Stimulated activated CD4-positive, alpha-beta T cell treated with anti-CD3 and anti-CD28 coated beads, Interleukin-1b, Interleukin-23, amount 100 ng/mL, for 1 hour (primary cell): ENCODE measurements at places on chromosomes 6 and 20.

DNA sequence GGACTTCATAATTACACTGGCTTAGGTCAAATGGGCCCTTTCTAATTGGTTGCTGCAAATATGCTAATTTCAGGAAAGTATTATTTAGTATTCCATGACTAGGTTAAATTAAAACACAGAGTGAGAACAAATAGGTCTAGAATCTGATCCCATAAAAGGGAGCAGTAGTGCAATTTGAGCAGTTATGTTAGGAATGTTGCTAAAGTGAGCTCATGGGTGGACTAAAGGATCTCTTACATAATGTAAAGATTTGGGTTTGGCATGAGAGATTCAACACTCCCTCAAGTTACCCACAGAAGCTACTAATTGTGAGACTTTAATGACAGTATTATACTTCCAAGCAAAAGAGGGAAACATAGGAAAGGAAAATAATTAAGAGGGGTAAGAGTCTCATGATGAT, 109.1 kb downstream of the C6orf58 start:
- no peak for DNase-seq

- DNase-seq, result peak; percentile 72
Observed at GRCh38 chr6:149484733-149485700, at the start of gene ZC3H12D. Gene ZC3H12D, minus strand, starts transcription at chr6:149485014. Its CDS starts 10,471 bp downstream, at chr6:149474543.

DNA sequence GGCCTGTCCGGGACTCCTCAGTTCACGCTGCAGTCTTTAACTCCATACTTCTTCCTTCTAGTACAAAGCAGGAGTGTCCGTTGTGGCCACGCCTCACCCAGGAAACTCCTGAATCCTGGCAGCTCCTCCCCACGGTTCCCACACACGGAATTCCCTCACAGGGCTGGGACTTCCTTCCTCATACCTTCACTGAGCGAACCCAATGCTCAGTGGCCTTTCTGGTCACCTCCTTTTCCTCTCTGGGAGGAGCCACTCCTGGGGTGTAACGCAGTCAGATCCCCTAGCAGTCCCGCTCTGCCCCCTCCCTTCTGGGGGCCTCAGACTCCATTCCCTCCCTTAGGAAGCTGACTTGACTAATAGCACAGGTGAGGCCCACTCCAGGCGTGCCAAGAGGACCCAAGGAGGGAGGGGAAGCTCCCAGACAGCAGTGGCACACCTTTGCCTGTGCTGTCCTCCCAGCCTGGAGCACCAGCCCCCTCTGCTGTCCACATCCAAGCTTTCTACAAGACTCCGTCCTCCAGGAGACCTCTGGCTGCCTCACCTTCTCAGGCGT, at the start of gene SLC52A3:
Gene SLC52A3 (minus strand): TSS at position 75 of the 553 bp plus-strand sequence. CDS start 2,726 bp downstream, outside the sequence.
- DNase-seq, result no peak

GRCh38 chr6:14719270-14719669, 526.6 kb upstream of the JARID2 start:
- no peak for DNase-seq

- no peak for DNase-seq
Observed at GRCh38 chr6:69098910-69099309, 463.8 kb downstream of the ADGRB3 start.

- DNase-seq, result no peak
Observed at GRCh38 chr6:98532004-98532403, 302.4 kb upstream of the POU3F2 start.

GRCh38 chr20:49179368-49180277, 8.5 kb downstream of the STAU1 start:
- no peak for DNase-seq

DNA sequence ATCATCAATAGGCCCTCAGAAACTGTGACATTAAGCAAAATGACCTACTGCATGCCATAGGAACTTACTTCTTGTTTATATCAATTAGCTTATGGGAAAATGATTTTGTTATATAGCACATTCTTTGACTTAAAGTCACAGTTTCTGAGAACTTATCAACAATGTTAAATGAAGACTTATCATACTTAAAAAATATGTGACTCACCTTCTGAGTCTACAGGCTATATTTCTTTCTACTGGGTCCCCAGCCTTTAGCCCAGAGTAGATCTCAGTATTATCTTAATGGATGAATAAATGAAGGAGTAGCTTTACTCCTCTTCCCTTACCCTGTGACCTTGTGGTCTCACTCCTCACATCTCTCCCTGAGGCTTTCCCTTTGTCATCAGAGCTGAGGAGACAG, 180.2 kb downstream of the MAFB start:
- no peak for DNase-seq

- DNase-seq, result no peak
Observed at GRCh38 chr6:32427218-32427617, 12.5 kb upstream of the HLA-DRA start.

- no peak for DNase-seq
Observed at GRCh38 chr6:144782634-144783033, 497.5 kb downstream of the UTRN start.

DNA sequence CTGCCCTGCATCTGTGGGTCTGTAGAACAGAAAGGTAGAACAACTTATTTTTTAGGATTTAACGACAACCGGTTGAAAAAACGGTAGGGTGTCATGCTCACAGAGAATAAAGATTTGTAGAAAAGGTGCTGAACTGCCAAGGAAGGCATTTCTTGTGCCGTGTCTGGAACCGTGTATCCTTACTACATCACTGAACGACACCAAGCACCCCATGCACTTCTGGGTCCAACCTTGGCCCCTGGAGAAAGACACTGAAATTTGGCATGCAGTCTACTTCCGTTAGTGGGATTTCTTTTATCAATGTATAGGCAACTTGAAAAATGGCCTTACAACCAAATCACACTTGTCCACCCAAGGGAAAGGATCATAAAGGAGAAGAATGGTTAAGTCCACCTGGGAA, 145.5 kb downstream of the ZMYND8 start:
- no peak for DNase-seq

GRCh38 chr6:108760126-108761050, 87.8 kb upstream of the ARMC2 start:
- no peak for DNase-seq

- no peak for DNase-seq
Observed at GRCh38 chr20:38180781-38181180, 15.7 kb upstream of the TGM2 start.

DNA sequence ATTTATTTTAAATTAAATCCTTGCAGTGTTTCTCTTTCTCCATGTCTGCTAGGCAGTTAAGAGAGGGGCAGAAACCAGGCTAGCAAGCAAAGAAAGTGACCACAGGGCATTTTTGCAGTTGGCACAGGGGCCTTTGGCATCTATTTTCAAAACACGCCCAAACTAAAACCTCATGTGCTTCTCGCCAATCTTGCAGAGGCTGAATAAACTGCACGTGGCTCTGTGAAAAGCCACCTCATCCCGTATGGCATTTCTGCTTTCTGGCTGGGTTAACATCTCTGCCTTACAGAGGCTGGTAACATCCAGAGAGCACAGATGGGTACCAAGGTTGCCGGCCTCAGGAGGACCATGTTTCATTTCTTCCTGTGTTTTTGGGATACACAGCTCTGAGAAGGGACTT, 54.6 kb downstream of the GJA10 start:
- no peak for DNase-seq

DNA sequence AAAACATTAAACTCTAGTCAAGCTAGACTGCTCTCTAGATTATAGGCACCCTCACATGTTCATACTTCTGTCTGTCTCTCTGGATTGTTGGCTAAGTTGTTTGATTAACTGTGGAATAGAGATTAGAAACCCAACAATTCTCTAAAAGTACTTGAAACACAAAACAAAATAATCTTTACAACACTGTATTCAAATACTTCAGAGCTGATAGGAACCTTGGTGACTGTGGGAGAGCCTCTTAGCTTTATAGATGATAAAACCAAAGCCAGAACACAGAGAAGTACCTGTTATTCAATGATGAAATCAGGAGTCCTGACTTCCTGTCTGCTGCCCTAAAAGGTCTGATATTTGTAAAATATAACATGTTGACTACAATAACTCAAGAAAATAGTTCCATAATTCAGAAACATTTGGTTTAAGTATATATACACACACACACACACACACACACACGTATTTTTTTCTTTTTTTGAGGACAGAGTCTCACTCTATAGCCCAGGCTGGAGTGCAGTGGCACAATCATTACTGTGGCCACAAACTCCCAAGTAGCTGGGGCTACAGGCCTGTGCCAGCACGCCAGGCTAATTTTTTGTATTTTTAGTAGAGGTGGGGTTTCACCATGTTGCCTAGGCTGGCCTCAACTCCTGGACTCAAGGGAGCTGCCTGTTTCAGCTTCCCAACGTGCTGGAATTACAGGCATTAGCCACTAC, 222.0 kb downstream of the FUT9 start:
- DNase-seq, result no peak

DNA sequence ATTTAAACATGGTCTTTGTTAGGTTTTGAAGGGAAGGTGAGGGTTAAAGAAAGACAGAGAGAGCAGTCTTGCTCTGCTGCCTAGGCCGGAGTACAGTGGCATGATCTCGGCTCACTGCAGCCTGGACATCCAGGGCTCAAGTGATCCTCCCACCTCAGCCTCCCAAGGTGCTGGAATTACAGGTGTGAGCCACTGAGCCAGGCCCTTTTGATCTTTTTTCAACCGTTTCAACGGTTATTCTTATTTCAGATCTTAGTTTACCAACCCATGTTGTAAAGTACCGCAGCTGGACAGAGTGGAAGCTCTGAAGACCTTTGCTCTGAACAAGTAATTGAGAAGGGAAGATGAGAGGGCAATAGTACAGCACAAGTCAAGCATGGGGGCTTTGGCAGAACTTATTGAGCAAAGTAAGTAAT, 1.2 kb upstream of the SRPK1 start:
- no peak for DNase-seq

GRCh38 chr6:165660857-165661663, 2.0 kb downstream of the PDE10A start:
- DNase-seq, result no peak

DNA sequence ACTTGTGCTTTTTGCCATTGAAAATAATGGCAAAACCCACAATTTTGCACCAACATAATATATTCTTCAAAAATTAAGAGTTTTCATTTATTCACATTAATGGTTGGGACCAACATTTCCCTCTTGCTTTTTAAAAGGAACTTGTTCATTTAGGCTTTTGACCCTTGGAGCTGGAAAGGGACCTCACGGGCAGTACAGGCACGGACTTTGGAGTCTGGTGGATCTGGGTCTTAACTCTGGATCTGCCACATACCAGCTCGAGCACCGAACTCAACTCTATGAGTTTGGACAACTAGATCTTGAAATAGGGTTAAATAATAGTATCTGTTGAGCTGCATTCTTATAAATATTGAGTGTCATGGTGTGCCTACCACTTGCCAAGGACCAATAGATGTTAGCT, 37.2 kb downstream of the AFDN start:
- no peak for DNase-seq

DNA sequence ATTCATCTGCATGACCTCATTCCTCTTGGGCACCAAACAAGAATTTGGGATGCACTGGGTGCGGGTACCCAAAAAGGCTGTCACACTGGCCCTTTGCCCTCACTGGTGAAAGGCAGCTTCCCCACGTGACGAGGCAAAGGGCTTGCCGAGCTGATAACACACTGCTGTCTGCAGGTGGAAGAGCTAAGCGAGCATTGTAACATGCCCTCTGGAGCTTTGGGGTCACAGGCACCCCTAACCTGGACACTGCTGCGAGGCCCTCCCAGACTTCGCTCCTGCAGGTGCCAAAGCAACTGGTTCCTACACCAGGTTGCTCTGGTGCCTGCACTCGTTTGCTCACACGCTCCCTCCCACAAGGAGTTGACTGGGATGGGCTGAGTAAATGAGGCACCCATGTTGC, 1595.7 kb downstream of the HACE1 start:
- DNase-seq, result no peak

DNA sequence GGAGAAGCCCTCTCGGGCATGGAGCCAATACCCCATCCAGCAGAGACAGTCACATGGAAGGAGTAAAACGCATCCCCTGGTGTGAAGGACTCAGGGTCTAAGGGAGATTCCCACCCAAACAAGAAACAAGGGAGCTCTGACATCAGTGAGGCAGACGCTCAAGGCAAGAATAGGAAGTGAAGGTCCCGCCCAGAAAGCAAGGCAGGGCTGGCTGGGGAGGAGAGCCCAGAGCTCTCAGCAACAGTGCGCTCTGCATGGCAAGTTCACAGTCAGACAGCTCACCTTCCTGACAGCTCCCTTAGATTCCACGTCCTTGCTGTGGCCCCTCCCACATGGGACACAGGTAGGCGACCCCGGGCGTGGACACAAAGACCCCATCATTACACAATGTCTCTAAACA, 85.6 kb downstream of the TTLL2 start:
- no peak for DNase-seq

GRCh38 chr6:1821164-1821512, 211.4 kb downstream of the FOXC1 start:
- no peak for DNase-seq
